Activated naive CD4-positive, alpha-beta T cell treated with anti-CD3 and anti-CD28 coated beads, Interleukin-2, amount 10 ng/mL, durations not matched to agents 5 hours and 36 hours (primary cell): ENCODE measurements at places on chromosomes 13 and 19. TPM values are rescaled to one million over a fixed set of nuclear protein-coding genes. Genes with fewer than 3 reads are reported as not detected.

The LILRB5 gene
- not detected for total RNA-seq

The PLIN5 gene
- total RNA-seq: not detected

The OVOL3 gene
- total RNA-seq: not detected

The ATP12A gene
- total RNA-seq: 0.10 TPM

The ADGRE3 gene
- total RNA-seq: not detected

The ZNF536 gene
- not detected for total RNA-seq
